Neural progenitor cell (in vitro differentiated cells): ENCODE measurements at places on chromosomes 6 and 20. TPM values are rescaled to one million over a fixed set of nuclear protein-coding genes. Genes with fewer than 3 reads are reported as not detected.

Gene DSN1
- total RNA-seq, result 34.4 and 48.2 TPM in 2 replicates

DNA sequence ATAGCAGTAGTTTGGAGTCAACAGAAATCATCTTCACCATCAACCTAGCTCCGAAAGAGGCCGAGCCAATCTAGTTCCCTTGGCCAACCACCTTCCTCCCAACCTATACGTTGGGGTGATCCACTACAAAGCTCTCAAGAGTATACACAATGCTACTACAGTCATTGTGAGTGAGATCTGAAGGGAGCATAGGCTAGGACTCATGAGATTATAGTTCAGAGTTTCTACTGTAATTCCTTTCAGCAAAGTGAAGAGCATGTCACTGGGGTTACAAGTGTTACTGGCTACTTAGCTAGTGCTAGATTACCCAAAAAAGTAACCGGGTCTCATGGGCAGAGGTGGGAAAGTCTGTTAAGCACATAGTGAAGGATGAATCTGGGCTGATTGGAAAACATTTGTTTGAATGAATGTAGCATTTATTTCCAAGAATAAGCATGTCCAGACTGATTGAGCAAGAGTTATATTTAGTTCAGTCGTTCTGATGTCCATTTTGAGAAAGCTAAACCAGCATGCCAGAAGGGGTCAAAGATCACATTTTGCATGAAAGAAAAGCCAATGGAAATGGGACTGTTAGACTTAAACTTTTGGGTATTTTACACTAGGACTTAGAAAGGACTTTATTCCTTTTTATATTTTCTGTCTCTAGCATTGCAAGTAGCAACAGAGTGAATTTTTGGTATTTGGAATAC lies 10.5 kb upstream of the ESR1 start:
- H3K36me3 ChIP-seq, result no peaks in the 10 kb centered on the region
- H3K4me1 ChIP-seq, result no peaks in the 10 kb centered on the region
- H3K4me3 ChIP-seq, result no peak overlapping the region
- no peaks in the 10 kb centered on the region for H3K27me3 ChIP-seq
- no peak for DNase-seq

- no peak overlapping the region for H3K27ac ChIP-seq
- H3K4me1 ChIP-seq, result peaks cover 8% of the 10 kb centered on the region
- H3K4me3 ChIP-seq, result no peak overlapping the region
Measured at GRCh38 chr6:109165392-109165974, 70.2 kb downstream of the CEP57L1 start.

DNA sequence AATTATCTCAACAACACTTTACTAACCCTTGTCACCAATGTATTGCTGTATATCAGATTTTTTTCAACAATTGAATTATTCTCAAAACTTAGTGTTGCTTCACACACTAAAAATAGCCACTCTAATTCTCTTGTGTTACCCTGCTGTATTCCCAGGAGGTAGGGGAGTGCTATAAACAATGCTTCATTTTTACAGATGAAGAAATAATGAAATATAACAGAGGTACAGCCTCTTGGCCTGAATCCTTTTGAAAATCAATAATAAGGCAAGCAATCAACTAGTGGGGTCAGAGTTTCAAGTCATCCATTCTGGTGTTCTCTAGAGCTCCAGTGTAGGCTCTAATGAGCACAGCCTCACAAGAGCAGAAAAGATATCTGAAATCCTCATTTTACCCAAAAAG lies 10.9 kb downstream of the HIVEP2 start:
- peaks cover 5% of the 10 kb centered on the region for H3K27me3 ChIP-seq
- no peaks in the 10 kb centered on the region for H3K36me3 ChIP-seq
- H3K4me3 ChIP-seq, result no peak overlapping the region
- no peaks in the 10 kb centered on the region for H3K4me1 ChIP-seq
- DNase-seq, result no peak
- H3K27ac ChIP-seq, result no peak overlapping the region

Gene KCNK17
- 0.87 TPM in 1 of 2 replicates, not detected in the other for total RNA-seq

Gene OVOL2
- 0.25 and 0.62 TPM in 2 replicates for total RNA-seq

DNA sequence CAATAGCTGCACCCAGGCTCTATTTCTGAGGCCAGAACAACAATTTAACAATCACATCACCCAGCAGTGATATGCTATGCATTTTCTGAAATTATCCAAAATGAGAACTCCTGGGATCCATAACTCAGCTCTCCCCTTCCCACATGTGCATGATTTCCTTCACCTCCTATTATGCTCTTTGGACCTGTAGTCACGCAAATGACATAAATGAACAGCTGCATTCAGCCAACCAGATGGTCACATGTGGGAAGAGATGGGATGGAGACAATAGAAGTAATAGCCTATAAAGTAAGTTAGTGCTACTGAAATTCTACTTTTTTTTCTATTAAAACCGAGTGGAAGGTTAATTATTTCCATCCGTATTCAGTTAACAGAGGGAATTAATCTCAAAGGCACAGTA lies 662.1 kb upstream of the ID4 start:
- H3K4me3 ChIP-seq, result no peak overlapping the region
- no peaks in the 10 kb centered on the region for H3K27me3 ChIP-seq
- H3K36me3 ChIP-seq, result no peaks in the 10 kb centered on the region
- DNase-seq, result no peak
- no peak overlapping the region for H3K27ac ChIP-seq

GRCh38 chr6:36851149-36851614 lies 11.9 kb upstream of the CPNE5 start:
- H3K4me1 ChIP-seq, result peaks cover 11% of the 10 kb centered on the region
- no peak overlapping the region for H3K27ac ChIP-seq
- peaks cover 5% of the 10 kb centered on the region for H3K27me3 ChIP-seq
- H3K36me3 ChIP-seq, result no peaks in the 10 kb centered on the region
- H3K4me3 ChIP-seq, result no peak overlapping the region
- peak; percentile 81 for DNase-seq

Gene KHDC1
- total RNA-seq, result 7.0 and 13.2 TPM in 2 replicates

- no peak overlapping the region for H3K27ac ChIP-seq
- no peaks in the 10 kb centered on the region for H3K36me3 ChIP-seq
- no peaks in the 10 kb centered on the region for H3K4me1 ChIP-seq
- no peak for DNase-seq
- no peak overlapping the region for H3K4me3 ChIP-seq
- H3K27me3 ChIP-seq, result peaks cover 10% of the 10 kb centered on the region
Measured at GRCh38 chr6:169784821-169785340, 33.5 kb downstream of the ERMARD start.

Gene AVP
- total RNA-seq, result not detected in 2 replicates

GRCh38 chr20:12414446-12415274 lies 497.0 kb downstream of the BTBD3 start:
- no peak overlapping the region for H3K4me3 ChIP-seq
- H3K36me3 ChIP-seq, result no peaks in the 10 kb centered on the region
- H3K4me1 ChIP-seq, result peaks cover 3% of the 10 kb centered on the region
- DNase-seq, result no peak
- no peak overlapping the region for H3K27ac ChIP-seq

Gene SRMS
- total RNA-seq, result not detected in 2 replicates

DNA sequence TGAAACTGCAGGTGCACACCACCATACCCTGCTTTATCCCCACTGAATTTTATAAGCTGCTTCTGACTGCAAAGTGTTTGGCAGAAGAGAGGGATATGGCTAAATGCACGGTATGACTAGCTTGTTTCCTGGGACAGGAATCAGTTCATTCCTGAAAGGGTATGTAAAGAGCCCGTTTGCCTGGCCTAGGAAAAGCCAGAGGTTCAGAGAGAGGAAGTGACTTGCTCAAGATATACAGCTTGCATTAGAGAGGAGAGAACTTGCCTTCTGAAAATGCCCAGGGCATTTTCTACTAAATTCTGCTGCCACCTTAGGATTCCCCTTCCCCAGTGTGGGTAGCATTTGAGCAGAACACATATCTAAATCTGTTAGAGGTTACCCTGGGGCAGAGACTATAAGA lies 683 bp upstream of the GCNT2 start:
- DNase-seq, result no peak
- peak overlapping the region; percentile 26 for H3K27ac ChIP-seq
- no peaks in the 10 kb centered on the region for H3K36me3 ChIP-seq
- peaks cover 37% of the 10 kb centered on the region for H3K4me1 ChIP-seq
- peak overlapping the region; percentile 9 for H3K4me3 ChIP-seq

Gene CD83
- total RNA-seq, result 0.80 and 1.5 TPM in 2 replicates

DNA sequence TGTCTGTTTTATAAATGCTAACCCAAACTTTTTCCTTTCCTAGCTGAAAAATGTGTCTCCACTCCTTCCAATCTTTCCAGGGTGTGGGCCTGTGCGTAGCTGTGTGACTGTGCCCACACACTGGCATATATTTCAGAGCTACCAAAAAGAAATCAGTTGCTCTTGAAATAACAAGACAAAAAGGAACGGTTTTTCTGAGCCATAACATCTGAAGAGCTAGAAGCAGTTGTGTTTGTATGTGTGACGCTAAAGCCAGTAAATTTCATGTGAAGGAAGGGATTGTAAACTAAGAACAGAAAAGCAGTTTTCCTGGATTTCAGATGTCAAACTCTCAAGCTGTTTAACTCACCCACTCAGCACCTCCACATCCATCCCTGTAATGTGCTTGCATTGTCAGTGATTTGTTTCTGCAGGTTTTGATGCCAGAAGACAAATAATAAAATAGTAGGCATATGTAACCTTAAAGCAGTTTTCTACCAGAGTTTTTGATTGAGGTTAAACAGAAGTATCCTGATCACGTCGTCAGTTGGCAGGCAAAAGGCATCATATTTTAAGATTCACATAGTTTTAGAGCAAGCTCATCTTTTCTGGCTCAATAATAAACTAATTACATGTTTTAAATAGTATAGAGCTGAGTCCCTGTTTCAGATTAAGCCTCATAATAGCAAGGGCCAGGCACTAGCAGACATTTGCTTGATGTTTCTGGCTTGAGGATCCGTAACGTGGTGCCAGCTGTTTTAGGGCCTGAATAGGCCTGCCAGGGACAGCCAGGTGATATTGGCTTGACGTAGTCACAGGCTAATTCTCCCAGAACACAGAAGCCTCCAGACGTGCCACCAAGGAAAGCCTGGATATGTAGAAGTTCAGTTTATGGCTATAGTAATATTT lies 90.9 kb downstream of the FOXO3 start:
- no peak overlapping the region for H3K27ac ChIP-seq
- H3K36me3 ChIP-seq, result no peaks in the 10 kb centered on the region
- H3K4me1 ChIP-seq, result peaks cover 11% of the 10 kb centered on the region
- DNase-seq, result no peak

Gene TRIM15
- total RNA-seq, result not detected in 2 replicates

GRCh38 chr6:106451439-106451838 lies 90.9 kb downstream of the CRYBG1 start:
- H3K27me3 ChIP-seq, result no peaks in the 10 kb centered on the region
- H3K27ac ChIP-seq, result no peak overlapping the region
- no peak for DNase-seq
- H3K4me3 ChIP-seq, result no peak overlapping the region
- H3K4me1 ChIP-seq, result no peaks in the 10 kb centered on the region

- no peak overlapping the region for H3K27ac ChIP-seq
- no peak for DNase-seq
- H3K4me3 ChIP-seq, result no peak overlapping the region
Measured at GRCh38 chr6:43819958-43820357, 49.9 kb downstream of the VEGFA start.

- H3K4me3 ChIP-seq, result no peak overlapping the region
- no peak overlapping the region for H3K27ac ChIP-seq
- H3K27me3 ChIP-seq, result no peaks in the 10 kb centered on the region
- DNase-seq, result no peak
Measured at GRCh38 chr6:159906400-159906799, 15.6 kb downstream of the MAS1 start.

DNA sequence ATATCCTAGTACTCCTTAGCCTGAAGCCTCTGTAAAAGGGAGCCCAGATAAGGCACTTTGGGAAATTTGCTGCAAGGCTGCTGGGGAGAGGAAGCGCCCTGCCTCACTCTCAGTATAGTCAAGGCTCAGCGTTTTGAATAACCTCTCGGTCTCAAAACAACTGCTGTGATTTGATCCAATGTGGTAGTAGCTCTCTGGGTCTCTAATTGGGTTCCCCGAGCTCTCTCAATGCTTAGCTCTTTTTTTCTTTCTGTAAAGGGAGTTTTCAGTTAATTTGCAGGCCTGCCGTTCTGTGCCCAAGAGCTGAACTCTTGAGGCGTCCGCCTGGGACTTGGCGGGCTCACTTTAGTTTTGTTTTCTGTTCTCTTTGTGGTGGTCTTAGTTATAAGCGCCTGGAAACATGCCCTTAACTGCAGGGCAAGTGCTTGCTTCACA lies 41.2 kb downstream of the ZHX3 start:
- H3K4me1 ChIP-seq, result peaks cover 14% of the 10 kb centered on the region
- peak overlapping the region; percentile 85 for H3K27ac ChIP-seq
- H3K36me3 ChIP-seq, result no peaks in the 10 kb centered on the region
- no peak overlapping the region for H3K4me3 ChIP-seq
- no peaks in the 10 kb centered on the region for H3K27me3 ChIP-seq

DNA sequence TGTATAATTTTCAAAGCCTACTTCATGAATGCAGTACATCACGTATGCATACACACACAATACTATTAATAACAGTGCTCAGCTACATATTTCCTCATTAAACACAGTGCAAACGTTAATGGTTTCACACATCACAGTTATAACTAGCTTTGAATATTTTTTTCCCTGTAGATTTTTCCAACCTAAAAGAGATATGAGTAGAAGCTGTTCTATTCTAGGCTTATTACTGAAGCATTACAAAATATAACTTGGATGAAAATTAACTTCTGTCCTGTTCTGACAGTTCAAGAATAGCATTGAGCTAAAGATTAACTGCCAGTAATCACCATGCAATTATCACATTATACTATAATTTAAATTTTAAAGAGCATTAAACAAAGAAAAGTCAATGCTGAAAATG lies 6.2 kb downstream of the LMBRD1 start:
- no peak overlapping the region for H3K27ac ChIP-seq
- H3K27me3 ChIP-seq, result no peaks in the 10 kb centered on the region
- H3K36me3 ChIP-seq, result no peaks in the 10 kb centered on the region

Gene PMEPA1
- 0.03 and 1.7 TPM in 2 replicates for total RNA-seq

Gene KCNB1
- 0.97 and 1.0 TPM in 2 replicates for total RNA-seq

DNA sequence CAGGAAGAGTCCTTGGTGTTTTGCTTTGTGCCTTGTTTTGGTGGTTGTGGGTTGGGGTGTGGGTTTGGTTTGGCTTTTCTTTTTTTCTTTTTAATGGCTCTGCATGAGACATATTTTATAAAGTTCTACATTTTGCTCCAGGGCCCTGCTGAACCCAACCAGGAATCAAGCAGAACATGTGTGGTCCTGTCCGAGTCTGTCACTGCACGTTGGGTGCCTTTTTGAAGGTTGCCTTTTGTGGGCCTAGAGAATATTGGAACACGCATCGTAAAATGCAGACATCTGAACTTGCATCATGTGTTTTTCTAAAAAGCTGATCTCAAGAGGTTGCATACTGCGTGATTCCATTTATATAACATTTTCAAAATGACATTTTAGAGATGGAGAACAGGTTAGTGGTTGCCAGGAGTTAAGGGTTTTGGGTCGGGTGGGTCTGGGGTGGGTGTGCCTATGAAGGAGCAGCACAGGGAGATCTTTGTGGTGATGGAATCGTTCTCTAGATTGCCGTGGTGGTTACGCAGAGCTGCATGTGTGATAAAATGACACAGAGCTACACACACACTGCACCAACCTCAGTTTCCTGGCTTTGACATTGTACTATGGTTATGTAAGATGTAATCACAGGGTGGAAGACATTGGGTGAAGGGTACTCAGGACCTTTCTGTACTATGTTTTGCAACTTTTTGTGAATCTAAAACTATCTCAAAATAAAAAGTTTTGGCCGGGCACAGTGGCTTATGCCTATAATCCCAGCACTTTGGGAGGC lies 80.2 kb downstream of the EYA2 start:
- no peaks in the 10 kb centered on the region for H3K36me3 ChIP-seq
- no peaks in the 10 kb centered on the region for H3K27me3 ChIP-seq
- no peak for DNase-seq
- H3K4me3 ChIP-seq, result no peak overlapping the region
- H3K27ac ChIP-seq, result no peak overlapping the region
